ENCODE measurements at places on chromosomes 5 and 9. TPM values are rescaled to one million over a fixed set of nuclear protein-coding genes. Genes with fewer than 3 reads are reported as not detected.

- no peak for DNase-seq
These were observed 62.8 kb downstream of the CDKN2A start for GRCh38 chr9:21931428-21931827.

GRCh38 chr5:132253008-132253441, 4.5 kb upstream of the PDLIM4 start:
- DNase-seq, result no peak

DNA sequence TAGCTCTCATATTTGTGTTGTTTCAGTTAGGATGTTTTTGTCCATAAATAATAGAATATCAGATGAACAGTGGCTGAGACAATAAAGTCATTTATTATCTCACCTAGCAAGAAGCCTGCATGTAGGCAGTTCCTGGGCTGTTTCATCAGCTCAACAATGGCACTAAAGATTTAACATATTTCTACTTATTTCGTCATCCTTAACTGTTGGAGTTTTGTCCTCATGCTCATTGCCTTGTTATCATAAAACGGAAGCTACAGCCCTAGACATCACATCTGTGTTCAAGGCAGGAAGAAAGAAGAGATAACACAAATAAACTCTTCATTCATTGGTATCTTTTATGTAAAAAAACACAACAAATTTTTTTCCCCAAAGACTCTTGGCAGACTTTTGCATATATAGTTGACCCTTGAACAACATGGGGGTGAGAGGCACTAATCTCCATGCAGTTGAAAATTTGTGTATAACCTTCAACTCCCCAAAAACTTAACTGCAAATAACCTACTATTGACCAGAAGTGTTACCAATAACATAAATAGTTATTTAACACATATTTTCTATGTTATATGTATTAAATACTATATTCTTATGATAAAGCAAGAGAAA, 277.2 kb upstream of the ADRA1B start:
- DNase-seq, result no peak

GRCh38 chr5:27234916-27235315, 196.5 kb upstream of the CDH9 start:
- no peak for DNase-seq

DNA sequence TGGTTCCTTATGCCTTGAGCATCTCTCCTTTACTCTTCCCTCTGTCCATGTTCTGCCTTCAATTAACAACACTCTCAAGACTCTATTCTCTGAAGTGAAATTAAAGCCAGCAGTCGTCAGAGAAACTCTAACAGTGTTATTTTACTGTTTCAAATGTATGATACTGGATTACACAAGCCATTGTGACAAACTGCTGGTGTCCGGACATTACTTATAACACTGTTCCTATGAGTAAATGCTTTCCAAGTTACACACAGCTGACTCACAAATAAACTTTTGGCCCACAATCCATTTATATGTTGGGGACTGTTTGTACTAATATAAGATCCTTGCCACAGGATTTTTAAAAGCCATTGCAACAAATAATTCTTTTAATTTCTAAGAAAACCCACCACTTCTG, 63.2 kb upstream of the GHR start:
- DNase-seq, result peak; percentile 1

DNA sequence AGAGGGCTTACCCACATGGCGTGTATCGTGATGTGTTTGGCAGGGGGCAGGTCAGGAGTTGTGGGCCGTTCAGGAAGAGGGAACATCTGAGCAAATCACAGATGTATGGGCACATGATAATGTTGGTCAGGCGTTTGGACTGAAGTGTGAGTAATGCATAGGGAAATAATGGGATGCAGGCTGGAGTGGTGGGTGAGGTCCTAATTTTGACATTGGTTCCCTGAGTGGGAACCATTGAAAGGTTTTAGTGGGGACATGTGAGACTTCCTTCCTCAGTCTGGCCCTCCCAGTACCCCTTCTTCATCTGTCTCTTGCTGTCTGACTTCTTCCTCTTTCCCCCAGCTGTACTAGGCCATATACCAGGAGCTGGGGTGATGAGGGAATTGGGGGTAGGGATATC, 7.6 kb downstream of the OTULIN start:
- DNase-seq, result no peak

DNA sequence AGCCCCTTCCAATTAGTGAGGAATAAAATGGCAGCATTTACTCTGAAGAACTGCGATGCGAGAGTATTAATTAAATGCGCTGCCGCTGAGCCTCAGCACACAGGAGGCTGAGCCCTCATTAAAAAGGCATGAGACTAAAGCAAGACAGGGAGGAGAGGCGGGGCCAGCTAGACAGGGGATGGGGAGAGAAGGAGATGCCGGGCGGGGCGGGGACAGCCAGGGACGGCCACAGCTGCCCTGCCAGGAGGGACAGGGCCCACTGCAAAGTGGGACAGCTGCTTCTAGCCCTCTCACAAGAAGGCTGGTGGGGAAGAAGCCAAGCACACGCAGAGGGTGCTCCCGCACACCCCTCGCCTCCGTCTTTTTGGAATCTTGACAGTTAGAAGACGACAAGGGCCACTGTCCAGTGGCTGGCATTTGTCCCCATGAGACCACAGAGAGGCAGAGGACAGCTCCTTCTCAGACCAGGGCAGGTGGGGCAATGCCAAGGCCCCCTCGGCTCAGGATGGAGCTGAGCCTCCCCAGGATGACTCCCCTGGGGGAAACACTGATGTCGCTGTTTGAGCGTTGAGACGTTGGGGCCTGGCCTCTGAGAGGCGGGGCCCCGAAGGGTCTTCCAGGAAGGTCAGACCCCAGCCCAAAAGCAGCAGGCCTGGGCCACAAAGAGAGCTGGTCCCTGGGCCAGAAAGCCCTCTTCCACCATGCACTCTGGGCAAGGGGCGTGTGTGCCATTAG, 26.9 kb downstream of the ADAMTS2 start:
- DNase-seq, result no peak

- DNase-seq, result peak; percentile 28
These were observed 36.0 kb downstream of the NR6A1 start for GRCh38 chr9:124735121-124735520.

GRCh38 chr9:8052991-8053390, 253.4 kb upstream of the DMAC1 start:
- DNase-seq, result no peak

- DNase-seq, result no peak
These were observed 59.1 kb downstream of the ABLIM3 start for GRCh38 chr5:149200355-149200754.

DNA sequence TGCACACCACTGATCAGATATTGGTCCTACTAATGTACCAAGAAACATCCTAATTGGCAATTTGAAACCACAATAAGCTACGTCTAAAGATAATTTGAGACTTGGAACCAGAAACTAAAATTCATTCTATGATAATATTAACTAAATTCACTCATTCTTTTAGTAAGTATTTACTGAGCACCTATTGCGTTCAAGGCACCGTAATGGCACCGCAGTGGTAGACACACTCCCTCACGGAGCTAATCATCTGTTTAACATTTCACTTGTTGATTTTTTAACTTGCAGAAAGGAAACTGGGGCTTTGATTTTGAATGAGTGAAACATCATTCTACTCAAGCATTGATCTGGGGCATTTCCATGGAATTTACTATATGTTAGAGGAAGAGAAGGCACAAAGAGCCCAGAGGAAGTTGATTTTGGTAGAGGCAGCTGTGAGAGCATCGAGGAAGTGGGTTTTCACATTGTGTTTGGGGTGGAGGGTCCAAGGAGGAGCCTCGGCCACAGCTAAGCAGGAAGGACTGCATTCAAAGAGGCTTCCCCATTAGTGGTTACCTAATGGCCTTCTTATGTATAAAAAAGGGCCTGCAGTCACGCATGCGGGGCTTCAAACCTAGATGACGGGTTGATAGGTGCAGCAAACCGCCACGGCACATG, 7.1 kb downstream of the RAPGEF1 start:
- DNase-seq, result no peak

GRCh38 chr5:126044111-126044668, 379.0 kb upstream of the GRAMD2B start:
- DNase-seq, result no peak

CDC25C gene
- 9.6 TPM for total RNA-seq

SLC23A1 gene
- not detected for total RNA-seq

ANGPTL2 gene
- total RNA-seq, result 19.0 TPM

SPATA31D4 gene
- total RNA-seq, result not detected

CKMT2 gene
- not detected for total RNA-seq

LMX1B gene
- not detected for total RNA-seq

FOXD4L5 gene
- total RNA-seq, result 0.05 TPM

MCTP1 gene
- total RNA-seq, result 1.2 TPM

All from HFFc6 (cell line).